Activated T-cell treated with anti-CD3 and anti-CD28 coated beads, Interleukin-2, amount 50 U/mL, for 4 hours (primary cell): ENCODE measurements at places on chromosomes 11 and 22.

DNA sequence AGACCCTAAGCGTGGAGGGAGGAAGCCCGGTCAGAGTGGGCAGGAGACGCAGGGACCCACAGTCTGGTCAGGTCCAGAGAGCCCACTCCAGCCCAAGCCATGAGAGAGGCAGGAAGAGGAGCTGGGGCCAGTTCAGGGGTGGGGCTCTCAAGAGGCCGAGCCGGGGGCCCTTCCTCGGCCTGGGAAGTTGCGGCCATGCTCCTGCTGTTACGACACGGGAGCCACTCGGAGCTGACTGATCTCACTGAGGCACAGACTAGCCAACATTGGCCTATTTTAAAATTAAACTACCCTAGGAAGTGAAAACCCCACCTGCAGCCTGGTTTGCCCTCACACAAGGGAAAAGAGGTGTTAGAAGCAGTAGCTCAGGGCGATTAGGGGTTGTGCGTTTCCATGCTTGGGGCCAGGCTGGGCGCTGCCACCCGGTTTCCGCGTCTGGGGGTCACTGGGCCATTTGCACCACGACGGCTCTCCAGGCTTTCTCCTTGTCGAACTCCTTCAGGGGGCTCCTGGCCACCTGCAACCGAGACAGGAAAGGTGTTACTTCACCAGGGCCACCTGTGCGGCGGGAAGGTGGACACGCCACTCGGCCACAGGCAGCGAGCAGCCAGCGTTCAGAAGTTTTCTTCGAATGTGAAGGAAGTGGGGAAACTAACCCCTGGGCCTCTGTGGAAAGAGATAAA lies 3.2 kb upstream of the TTLL8 start:
- no peak for DNase-seq

DNA sequence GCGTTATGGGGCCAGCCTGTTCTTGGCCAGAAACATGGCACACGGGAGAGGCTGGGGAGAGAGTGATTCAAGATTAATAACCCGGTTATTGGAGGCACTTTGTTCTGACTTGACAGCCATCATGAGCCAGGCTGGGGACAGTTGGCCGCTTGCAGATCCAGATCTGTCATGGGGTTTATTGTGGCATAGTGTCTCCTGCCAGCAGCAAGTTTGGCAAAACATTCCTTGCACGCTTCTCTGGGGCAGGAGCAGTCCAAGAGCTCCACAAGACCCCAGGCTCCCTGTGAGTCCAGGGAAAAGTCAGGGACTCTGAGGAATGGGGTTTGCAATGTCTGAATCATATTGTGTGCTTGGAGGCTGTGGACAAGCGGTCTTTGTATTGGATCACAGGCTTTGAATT lies 270.4 kb downstream of the MIAT start:
- no peak for DNase-seq

- DNase-seq: no peak
Measured at GRCh38 chr22:17968126-17968525, 56.2 kb downstream of the MICAL3 start.

DNA sequence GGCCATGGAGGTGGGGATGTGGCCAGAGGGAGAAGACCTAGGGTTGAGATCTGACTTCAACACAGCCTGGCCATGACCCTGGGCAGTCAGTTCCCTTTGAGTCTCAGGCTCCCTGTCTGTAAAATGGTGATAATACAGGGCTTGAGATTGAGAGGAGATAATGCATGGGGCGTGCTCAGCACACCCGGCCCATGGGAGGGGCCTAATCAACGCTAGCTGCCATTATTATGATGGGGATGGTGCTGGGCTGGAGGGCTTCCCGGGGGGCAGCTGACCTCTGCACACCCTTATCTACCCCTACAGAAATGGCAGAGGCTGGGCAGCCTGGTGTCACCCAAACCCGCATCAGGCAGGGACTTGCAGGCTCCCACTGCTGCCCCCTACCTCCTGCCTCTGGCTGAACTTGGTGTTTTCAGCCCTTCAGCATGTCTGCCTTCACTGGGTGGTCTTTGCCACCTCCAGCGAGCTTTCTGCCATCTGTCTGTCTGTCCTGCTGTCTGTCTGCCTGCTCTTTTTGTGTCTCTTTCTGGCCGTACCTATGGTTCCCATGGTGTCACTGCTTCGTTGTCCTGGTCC lies 84.5 kb downstream of the CACNA1I start:
- DNase-seq: no peak

DNA sequence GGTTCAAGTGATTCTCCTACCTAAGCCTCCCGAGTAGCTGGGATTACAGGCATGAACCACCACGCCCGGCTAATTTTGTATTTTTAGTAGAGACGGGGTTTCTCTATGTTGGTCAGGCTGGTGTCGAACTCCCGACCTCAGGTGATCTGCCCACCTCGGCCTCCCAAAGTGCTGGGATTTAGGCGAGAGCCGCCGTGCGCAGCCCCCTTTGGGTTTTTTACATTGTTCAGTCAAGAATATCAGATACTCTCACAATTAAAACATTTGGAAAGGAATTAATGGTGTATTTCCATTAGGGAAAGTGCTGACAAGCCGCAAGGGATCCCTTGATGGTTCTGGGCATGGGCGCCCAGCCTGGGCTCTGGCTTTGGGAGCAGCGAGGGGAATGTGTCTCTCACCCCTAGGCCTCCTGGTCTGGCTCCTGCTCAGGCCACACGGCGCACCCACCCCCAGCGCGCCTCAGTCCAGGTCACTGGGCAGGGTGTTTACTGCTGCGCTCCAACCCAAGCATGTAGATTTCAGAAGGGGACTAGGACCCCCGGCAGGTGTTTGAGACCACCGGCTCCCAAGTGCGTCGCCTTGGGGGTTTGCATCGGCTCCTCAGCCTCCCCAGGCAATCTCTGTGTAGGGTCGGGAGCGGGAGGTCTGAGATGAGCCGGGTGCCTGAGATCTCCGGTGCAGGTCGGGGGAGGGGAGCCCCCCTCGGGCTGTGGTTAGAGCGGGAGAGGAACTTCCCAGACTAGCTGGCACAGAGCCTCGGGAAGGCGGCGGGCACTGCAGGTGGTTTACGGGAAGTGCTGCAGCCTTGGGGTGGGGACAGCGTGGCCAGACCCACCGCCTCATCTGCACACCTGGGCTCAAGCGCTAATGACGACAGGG lies 809 bp upstream of the IRF7 start:
- no peak for DNase-seq

DNA sequence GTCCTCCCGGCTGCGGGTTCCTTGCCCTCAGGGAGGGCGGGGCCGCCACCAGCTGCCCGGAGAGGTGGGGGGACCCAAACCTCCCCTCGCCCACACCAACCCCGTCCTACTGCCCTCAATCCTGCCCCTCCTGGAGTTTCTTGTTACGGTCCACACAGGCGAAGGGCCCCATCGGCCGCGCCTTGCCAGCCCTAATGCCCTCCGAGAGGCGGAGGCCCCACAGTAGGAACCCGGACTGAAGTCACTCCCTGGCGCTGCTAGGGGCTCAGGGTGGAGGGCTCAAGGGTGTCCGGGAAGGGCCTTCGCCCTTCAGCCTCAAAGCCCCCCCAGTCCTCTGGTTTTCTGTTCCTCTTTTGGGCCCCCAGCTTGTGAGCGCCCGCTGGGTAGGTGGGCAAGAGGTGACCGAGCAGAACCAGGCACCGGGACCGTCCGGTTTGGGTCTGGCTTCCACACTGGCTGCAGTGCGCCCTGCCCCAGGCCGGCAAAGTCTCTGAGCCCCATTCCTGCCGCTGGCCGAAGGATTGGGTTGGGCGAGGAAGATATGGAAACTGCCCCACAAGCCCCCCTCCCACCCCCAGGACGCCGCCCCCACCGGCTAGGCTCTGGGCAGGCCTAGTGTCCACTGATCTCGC lies 24.5 kb downstream of the DUSP8 start:
- no peak for DNase-seq

- no peak for DNase-seq
Measured at GRCh38 chr11:67287355-67288197, 1.5 kb upstream of the ANKRD13D start.

GRCh38 chr11:65852508-65853245 lies 5.3 kb downstream of the CFL1 start:
- DNase-seq: no peak

GRCh38 chr11:99554232-99554903 lies 533.6 kb downstream of the CNTN5 start:
- no peak for DNase-seq

DNA sequence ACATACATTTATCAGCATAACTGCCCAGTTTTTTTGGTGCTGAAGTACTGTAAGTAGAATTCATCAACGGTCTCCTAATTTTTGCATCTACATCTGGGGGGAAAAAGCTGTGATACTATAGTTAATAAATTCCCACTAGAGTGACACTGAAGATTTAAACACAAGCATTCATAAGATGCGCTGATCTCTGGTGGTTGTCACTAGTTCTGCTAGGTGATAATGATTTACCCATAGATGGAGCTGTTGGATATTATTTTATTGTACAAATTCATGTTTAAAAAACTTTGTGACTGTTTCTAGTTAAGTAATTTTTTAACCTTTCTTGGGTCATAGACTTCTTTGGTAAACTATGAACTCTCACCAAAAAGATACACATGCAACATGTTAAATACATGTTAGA lies 106.6 kb downstream of the EMSY start:
- DNase-seq: no peak

DNA sequence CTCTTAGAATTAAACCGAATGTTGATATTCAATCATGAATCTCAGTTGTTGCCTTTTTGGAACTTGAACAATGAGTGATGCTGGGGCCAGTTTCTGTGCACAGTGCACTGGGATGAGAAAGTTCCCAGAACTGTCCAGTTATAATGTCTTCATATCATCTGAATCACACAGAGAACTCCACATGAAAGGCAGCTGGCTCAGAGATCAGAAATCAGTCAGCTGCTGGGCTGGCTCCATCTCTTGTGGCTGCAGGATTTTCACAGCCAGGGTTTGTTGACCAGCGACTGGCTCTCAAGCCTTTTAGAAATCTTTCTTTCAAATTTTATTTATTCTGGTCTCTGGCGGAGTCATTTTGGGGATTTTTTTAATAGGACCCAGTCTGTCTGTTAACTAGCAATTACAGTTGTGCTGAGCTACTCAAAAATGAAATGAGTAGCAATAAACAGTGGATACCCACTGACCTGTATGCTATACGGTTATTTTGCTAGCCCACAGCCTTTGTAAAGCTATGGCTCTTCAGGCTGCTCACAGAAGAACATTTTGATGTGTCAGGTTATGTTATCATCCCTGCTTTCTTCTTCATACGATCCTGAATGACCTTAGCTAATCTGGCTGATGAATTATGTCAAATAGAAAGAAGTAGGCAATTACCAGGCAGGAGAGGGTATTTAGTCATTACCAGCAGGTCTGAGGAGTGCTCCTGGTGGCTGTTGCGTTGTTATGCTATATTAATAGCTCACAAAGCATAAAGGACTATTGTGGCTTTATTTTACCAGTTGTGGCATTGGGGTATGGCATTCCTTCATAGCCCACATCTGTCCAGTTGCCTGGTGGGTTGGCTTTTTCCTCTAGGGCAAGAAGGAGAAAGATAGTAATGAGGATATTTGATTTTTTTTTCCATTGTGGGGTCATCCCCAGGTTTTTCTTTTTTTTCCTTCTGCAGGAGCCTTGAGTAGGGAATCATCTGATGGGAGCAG lies 3.6 kb downstream of the FAT3 start:
- DNase-seq: no peak

DNA sequence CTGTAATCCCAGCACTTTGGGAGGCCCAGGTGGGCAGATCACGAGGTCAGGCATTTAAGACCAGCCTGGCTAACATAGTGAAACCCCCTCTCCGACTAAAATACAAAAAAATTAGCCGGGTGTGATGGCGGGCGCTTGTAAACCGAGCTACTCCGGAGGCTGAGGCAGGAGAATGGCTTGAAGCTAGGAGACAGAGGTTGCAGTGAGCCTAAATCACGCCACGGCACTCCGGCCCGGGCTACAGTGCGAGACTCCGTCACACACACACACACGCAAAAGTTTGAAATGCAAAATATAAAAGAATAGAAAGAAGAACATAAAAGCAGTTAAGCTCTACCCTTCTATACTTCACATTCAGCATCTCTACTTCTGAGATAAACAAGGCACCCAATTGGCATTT lies 1165.9 kb upstream of the CNTN5 start:
- DNase-seq: no peak

GRCh38 chr22:37425369-37425768 lies 1.9 kb downstream of the ELFN2 start:
- DNase-seq: no peak
